ENCODE measurements at places on chromosomes 2 and 18. TPM values are rescaled to one million over a fixed set of nuclear protein-coding genes. Genes with fewer than 3 reads are reported as not detected.
A peak's percentile ranks its signal among the peaks of the same experiment; 100 is the strongest.

The VAMP8 gene
- 2.1 TPM for total RNA-seq

The GKN2 gene
- total RNA-seq: not detected

The METTL4 gene
- total RNA-seq: 10.5 TPM

The SCYGR2 gene
- total RNA-seq: not detected

The MGAT5 gene
- total RNA-seq: 28.3 TPM

The TBC1D8 gene
- 13.4 TPM for total RNA-seq

The CFAP53 gene
- 0.36 TPM for total RNA-seq

The LHCGR gene
- total RNA-seq: not detected

DNA sequence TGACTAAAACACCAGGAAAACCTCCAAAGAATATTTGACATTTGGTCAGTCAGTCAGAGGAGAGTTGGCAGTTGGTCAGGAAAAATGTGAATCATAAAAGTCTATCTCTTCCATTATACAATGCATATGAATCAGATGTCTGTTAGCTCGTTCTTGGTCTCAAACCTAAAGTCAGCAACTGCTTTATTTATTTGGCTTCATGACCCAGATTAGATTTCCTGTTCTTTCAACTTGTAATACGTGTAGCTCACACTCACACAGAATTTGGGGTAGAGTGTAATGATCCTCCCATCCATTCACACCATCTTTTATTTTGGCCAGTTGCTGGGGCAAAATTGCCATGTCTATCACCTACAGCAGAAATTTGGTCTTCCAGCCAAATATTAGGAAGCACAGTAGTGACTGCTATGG is 81.9 kb upstream of the COL5A2 start:
- peak; percentile 23 for DNase-seq

DNA sequence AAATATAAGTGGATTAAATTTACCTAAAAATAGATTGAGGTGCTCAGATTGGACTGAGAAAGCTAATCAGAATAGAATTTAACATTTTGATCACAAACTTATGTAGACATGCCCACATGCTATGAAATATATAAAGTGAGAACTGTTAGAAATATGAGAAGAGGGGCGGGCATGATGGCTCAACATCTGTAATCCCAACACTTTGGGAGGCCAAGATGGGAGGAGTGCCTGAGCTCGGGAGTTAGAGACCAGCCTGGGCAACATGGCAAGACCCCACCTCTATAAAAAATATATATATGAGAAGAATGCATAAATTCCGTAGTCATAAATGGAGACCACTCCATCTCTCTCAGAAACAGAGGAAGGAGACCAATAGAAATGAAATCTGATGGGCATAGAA is 25.7 kb downstream of the NTSR2 start:
- DNase-seq: no peak

DNA sequence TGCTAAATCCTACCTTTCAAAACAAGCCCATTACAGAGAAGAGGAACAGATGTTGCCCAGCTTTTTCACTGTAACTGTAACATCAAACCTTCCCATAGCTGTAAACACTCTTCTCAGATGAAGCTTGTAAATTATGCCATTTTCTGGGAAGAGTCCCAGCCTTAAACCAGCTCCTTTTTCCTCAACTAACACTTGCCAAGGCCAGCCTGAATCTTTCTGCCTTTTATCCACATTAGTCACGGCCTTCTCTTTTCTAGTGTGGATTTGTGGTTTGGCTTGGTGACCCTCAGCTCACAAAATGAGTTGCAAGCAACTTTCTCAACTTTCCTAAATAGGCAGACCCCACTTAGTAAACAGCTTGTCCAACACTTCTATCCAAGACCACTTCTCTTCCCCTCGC is 90.2 kb downstream of the CABLES1 start:
- peak; percentile 96 for DNase-seq

GRCh38 chr2:161100211-161100895 is 59.9 kb upstream of the TANK start:
- no peak for DNase-seq

DNA sequence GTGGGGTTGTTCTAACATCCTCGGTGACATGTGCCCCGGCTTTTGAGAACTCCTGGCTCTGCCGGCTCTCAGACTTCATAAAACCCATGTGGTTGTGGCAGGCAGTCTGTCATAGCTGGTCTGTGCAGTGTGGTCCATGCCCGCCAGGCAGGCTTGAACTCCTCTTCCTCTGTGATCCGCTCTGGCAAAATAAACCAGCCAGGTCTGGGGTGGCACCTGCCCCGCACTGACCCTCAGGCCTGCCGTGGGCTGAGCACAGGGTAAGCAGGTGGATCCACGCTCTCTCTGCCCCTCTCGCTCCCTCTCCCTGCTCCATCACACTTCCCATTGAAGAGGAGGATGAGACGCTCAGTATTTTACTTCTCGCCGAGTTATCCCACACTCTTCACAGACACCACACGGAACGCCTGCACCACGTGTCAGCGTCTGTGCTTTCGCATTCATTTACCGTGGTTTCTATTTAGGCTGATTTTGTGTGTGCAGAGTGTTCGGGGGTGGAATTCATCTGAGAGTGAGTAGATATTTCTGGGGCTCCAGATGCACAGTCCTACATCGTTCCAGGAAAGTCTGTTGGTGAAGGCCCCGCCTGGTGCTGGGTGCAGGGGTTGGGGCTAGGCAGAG is 56.4 kb downstream of the RTP5 start:
- DNase-seq: peak; percentile 74

DNA sequence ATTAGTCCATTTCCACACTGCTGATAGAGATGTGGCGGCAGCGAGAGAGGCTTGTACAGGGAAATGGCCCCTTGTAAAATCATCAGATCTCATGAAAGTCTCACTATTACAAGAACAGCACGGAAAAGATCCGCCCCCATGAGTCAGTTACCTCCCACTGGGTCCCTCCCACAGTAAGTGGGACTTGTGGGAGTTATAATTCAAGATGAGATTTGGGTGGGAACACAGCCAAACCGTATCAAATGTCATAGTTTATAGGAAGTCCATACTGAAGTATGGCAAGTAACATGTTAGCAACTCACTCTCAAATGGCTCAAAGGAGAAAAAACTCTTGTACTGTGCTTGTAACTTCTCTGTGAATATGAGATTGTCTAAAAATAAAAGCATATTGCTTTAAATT is 56.1 kb downstream of the FARP2 start:
- DNase-seq: peak; percentile 23

- no peak for DNase-seq
Measured at GRCh38 chr2:76039505-76039904, 328.8 kb upstream of the GCFC2 start.

DNA sequence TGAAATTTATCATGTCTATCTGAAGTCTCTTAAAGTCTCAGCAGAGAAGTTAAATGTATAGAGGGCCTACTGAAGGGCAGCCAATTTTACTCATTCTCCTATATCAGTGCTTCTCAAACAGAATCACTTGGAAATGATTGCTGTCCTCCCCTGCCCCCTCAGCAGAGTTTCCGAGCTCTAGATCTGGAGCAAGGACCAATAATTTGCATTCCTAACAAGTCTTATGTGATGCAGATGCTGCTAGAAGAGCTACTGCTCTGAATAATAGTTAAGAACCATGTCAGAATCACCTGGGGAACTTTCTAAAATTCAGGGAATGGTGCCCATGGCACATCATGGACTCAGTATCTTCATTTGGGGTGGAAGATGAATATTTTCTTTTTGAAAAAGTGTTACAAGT is 105.6 kb upstream of the EPHA4 start:
- no peak for DNase-seq

DNA sequence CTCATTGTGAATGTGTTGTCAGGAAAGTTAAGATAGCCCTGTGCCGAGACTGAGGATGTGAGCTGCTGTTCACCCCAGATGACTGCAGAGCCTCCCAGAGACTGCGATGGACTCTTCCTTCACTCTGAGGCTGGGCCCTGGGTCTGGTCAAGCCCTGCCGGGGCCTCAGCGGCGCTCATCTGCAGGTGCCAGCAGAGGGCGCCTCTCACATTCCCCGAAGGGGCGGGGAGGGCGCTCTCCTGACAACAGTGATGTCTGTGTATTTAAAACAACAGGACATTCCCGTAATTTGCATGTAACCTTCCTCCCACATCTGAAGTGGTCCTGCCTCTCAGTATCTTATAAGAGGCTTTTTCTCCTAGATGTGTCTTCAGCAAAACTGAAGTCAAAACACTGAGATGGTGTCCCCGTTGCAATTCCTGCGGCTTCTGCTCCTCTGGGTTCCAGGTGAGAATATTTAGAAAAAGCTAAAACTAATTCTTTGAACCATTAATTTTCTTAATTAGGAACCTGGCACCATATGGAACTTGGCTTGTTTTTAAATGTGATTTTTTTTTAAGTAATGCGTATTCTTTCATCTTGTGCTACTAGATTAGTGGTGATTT is 1377.9 kb downstream of the RPIA start:
- peak; percentile 55 for DNase-seq

DNA sequence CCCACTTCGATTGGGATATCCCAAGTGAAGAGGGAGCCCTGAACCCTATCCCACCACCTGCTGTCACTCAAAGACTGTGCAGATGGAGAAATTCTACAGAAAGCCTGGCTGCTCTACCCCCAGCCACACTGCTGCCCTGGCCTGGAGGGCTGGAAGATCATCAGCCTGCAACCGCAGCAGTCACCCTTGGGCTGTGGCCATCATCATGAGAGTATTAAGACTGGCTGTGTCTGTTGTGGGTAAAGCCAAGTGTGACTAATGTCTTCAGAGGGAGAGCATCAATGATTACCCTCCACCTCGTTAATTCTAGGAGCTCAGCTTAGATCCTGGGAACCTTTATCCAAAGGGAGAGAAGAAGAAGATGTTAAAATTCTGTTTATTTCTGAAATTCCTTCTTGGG is 221.5 kb downstream of the TFCP2L1 start:
- no peak for DNase-seq

DNA sequence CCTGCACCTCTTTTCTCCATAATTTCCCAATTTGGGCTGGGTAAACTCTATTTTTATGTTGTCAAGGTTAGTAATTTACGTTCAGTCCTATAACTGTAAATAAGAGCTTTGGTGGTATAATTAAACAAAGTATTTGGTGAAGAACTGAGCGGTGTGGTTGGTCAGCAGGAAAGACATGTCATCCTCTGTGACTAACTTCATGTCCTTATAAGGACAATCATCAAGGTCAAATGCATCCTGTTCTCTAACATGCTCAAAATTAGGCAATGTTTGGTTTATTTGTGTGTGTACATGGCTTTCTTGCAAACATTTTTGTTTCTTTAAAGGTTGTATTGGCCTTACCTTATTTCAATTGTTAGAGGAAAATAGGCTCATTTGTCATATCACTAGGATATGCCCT is 121.5 kb upstream of the NABP1 start:
- no peak for DNase-seq

DNA sequence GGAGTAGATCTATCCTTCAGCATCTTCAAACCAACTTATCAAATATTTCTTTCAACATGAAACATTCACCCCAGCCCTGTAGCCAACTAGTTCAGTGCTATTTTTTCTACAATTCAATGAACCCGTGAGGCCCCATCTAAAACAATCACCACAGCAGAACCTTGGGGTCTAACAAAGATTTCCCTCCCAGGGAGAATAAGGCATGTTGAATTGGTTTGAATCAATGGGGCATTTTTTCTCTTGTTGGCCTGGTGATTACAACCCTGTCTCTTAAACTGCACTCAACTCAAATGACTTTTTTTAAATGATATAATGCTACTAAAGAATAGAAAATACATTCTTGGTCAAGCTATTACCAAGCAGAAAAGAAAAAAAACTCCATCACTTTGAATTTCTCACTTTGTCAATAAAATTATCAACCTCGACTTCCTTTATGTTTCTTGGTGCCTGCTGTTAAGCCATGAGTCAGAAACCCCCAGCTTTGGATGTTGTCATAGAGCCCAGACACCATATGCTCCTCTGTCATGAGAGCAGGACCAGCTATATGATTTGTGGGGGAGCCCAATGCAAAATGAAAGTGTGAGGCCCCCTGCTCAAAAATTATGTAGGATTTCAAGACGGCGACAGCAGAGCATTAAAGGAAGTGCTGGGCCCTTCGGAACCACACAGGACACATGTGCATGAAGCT is 282.4 kb downstream of the MEIS1 start:
- DNase-seq: no peak

- DNase-seq: no peak
Measured at GRCh38 chr18:68944330-68944729, 146.4 kb downstream of the CCDC102B start.

GRCh38 chr2:168929031-168929430 is 27.9 kb downstream of the G6PC2 start:
- no peak for DNase-seq

DNA sequence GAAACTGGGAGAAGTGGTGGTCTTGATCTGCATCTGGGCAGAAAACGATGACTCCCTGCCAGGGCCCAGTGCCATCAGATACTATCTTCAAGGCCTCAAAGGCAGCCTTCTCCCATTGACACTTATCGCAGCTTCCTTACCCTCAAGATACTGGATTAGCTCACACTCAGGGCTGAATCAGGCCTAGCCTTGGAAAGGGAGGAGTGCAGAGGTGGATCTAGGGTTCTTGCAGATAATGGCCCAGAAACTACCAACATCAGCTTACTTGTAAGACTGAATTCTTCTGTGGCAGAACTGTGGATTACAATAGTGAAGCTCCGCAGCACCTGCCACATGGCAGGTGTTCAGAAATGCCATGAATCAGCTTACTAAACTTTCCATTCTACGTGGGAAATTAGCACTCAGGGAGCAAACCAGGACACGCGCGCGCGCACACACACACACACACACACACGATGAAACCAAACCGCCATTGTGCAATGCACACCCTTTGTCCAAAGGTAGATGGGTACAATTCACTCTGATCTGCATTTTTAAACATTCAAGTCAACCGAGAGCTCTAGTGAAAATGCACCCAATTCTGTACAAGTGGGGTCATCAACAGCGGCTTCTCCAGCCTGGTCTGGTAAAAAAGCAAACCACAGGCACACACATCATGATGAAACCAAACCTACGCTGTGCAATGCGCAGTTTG is 26.3 kb upstream of the TMEM182 start:
- no peak for DNase-seq

- peak; percentile 10 for DNase-seq
Measured at GRCh38 chr2:201900362-201900761, 94.0 kb downstream of the CDK15 start.

DNA sequence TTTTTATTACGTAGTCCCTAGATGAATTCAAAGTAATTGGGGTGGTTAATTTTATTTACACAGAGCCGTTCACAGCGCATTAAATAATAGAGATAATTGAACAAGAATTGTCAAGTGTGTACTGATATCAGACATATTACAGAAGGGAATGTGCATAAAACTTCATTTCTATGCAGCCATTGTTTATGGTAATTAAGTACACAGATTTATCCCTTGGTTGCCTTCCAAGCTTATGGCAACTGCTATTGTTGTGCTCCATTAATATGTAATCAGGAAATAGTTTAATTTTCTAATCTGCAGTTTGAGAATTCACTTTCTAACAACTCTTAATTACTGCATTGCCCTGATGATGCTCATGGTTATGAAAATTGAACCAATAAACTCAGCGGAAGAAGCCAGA is 47.3 kb upstream of the OTX1 start:
- no peak for DNase-seq

GRCh38 chr2:207143215-207144172 is 22.3 kb downstream of the KLF7 start:
- DNase-seq: peak; percentile 47

DNA sequence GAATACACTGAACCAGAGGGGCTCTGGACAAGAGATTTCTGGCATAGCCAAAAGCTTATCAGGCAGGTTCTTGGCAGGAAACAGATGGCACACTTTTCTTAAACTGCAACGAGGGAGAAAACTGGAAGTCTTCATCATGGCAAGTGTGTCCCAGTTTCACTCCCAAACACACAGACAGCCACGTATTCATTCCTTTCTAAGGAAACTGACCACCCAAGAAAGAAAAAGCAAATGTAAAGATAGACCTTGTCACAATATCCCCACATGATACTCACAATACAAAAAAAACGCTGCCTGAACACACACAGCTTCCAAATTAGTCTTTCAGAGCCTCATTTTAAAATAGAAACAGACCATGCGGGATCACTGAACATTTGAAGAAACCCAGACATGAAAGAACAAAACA is 40.6 kb upstream of the RTTN start:
- no peak for DNase-seq

Data from osteoblast (primary cell).